Glutamatergic neuron (in vitro differentiated cells): ENCODE measurements at places on chromosomes 1 and 21. TPM values are rescaled to one million over a fixed set of nuclear protein-coding genes. Genes with fewer than 3 reads are reported as not detected.
A peak's percentile ranks its signal among the peaks of the same experiment; 100 is the strongest.

- DNase-seq, result no peak
Measured at GRCh38 chr1:182641561-182641960, 37.4 kb upstream of the RGS16 start.

DNA sequence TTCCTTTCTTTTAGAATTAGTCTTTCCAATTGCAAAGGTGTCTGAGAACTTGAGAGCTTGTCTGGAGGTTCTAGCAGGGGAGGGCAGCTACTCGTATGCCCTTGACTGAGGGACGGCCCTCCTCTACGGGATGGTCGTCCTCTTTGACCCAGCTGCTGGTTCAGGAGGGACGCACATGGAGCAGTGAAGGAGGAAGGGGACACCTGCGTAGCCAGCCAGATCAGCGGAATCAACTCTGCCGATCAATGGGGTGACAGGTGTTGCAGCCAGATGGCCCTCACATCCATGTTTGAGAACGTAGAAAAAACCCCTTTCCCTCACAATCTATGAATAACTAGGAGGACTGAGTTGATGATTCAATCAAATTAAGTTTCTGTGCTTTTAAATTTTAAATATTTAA is 15.7 kb upstream of the A3GALT2 start:
- peak; percentile 82 for DNase-seq

GRCh38 chr1:224786533-224787250 is 142.8 kb upstream of the DNAH14 start:
- DNase-seq, result no peak

GRCh38 chr1:87495147-87495546 is 166.5 kb downstream of the LMO4 start:
- no peak for DNase-seq

DNA sequence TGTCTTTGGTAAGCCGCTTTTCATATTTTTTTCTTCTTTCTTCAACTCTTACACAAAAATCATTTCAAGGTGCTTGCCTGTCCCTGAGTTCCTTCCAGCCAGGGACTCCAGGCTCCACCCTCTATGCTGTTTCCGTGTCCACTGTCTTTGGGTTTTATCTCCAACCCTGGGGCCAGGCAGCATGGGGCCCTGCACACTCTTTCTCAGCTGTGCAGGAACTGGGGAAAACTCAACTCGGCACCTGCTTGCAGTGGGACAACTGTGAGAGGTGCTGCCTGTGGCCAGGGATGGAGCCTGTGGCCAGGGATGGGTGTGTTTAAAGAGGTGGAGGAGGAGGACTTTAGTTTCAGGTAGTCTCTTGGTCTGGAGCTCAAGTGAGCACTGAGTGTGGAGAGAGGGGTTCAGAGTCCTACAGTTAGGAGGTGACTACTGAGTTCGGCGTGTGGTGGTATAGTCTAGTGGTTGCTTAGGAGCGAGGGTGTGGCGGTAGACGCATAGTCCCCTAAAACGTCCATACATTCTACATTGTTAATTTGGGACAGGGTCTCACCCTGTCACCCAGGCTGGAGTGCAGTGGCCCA is 13.4 kb downstream of the TNFRSF8 start:
- DNase-seq, result no peak

DNA sequence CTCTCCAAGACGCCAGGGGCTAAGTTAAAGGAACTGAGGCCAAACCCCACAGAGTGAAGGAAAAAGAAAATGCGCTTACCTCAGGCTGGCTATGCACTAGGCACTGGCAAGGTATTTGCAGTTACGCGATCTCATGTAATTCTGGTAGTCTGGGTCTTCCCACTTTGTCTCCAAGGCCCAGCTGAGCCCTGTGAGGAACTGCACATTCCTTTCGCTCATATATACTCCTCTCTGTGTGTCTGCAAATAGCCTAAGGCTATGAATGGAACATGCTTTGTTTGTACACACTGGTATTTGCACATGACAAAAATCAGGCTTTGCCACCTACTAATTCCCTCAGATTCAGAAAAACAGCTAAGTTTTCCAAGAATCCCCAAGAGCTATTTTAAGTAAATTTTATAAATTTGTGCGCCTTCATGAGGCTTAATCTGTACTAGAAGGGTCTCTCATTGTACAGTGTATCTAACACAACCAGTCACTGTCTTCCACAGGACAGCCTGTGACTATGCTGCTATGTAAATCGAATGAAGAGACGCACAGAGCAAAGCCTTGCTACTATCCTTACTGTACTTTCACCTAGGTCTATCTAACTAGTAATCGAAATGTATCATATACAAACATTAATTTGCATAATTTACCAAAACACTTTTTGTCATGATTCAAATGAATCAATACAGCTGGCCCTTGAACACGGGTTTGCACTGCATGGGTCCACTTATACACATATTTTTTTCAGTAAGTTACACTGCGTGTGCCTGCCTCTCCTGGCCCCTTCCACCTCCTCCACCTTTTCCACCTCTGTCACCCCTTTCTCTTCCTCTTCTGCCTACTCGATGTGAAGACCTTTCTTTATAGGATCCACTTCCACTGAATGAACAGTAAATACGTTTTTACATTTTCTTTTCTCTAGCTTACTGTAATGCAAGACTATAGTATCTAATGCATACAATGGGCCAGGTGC is 87.0 kb downstream of the SIPA1L2 start:
- no peak for DNase-seq

DNA sequence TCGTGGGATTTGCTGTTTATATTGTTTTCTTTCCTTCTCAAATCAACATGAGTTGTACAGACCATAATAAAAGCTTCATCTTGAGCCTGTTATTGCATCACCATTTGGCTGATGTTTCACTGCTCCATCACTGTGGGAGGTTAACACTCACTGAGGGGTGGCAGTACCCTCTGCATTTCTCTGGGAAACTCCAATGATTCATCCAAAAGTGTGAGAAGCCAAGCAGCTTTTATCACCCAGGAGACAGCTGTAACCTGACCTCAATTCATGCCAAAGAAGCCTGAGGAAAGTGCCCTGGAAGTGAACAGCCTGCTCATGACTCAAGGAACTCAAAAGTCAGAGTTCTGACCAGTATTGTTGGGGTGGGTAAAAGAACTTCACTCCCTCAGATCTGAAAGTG is 84.1 kb downstream of the GPR88 start:
- DNase-seq, result no peak

The SLC2A5 gene
- 0.64 TPM for total RNA-seq

The LCE2D gene
- total RNA-seq, result not detected

The CCDC27 gene
- total RNA-seq, result not detected

The SPRR1B gene
- total RNA-seq, result not detected

The C1orf87 gene
- total RNA-seq, result not detected

The SZT2 gene
- 85.3 TPM for total RNA-seq

The FNBP1L gene
- total RNA-seq, result 251 TPM
